Foreskin keratinocyte (primary cell): ENCODE measurements at places on chromosomes 7 and 10.

DNA sequence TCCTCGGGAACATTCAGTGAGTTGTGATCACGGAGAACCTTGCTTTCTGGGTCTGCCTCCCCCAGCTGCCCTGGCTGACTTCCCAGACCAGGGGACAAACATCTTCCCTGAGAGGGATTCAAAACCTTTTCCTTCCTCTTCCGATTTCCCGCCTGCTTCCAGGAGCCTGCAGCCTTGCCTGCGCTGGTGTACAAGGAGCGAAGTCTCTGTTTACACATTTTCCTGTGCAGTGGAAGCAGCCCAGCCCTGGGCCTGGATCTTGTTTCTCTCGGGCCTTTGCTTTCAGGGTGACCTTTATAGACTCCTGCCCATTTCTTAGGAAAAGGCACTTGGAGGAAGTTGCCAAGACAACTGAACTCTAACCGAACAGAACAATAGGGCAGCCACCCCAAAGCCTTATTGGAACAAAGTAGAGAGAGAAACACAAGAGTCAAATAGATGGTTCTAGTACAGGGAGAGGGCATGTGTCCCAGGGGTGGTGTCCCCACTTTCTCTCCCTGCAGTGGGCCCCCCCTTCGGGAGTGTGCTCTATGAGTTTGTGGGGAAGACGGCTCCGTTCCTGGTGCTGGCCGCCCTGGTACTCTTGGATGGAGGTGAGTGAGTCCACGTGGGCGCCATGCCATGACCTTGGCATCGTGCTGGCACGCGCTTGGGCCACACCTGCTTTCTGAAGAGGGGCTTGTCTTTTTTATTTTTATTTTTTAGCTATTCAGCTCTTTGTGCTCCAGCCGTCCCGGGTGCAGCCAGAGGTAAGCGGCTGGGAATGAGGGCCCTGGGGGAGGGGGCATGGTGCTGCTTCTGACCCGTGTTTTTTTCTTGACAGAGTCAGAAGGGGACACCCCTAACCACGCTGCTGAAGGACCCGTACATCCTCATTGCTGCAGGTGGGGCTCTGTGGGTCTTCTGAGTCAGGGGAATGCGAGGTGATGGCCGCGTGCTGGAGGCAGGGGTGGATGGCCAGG, 14.1 kb downstream of the SLC18A2 start:
- DNase-seq, result no peak

- no peak for DNase-seq
Measured at GRCh38 chr10:2981361-2981801, 86.0 kb upstream of the PFKP start.

DNA sequence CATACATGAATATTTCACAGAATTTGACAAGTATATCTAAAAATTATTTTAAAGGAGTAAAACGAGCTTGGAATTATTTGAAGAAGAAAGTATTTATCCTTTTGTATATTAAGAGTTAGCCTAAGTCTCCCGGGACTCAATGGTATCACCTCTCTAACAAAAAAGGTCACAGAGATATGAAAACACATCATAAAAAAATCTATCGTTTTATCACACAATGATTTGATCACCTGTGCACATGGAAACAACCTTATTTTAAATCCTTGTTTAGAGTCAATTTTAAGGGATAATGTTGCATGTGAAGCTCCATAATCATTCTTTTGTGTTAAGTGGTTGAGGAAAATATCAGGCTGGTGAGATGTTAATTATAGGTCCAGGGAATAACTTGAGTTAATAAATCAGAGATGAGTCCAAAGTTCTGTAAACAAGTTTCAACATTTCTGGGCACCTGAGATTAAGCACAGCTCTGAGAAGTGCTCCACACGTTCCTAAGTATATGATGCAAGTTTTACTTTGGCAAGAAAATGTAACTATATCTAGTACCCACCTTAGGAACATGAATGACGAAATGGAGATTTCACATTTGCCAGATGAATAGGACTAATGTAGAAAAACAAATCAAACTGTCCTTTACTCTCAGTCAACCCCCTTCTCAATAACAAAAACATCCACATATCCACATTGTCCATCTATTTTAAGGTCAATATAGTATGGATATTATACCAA, 148.5 kb upstream of the AKR1E2 start:
- peak; percentile 92 for DNase-seq

- peak; percentile 86 for DNase-seq
Measured at GRCh38 chr10:102673819-102674511, 29.7 kb downstream of the TRIM8 start.

DNA sequence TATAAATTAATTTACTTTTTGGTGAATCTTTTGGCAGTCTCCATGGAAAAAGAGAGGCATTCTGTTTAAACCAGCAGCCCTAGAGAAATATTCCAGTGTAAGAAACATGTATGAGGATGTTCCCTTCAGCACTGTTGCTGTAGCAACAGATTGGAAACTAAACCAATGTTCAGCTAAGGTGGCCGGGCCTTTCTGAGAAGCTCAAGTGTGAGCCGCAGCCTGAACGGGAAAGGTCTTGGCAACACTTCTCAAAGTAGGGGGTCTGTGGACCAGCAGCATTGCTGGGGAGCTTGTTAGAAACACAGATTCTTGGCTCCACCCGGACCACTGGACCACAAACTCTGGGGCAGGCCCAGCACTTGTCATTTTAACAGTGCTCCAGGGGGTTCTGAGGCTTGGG, 36.2 kb downstream of the RAMP3 start:
- DNase-seq, result no peak

DNA sequence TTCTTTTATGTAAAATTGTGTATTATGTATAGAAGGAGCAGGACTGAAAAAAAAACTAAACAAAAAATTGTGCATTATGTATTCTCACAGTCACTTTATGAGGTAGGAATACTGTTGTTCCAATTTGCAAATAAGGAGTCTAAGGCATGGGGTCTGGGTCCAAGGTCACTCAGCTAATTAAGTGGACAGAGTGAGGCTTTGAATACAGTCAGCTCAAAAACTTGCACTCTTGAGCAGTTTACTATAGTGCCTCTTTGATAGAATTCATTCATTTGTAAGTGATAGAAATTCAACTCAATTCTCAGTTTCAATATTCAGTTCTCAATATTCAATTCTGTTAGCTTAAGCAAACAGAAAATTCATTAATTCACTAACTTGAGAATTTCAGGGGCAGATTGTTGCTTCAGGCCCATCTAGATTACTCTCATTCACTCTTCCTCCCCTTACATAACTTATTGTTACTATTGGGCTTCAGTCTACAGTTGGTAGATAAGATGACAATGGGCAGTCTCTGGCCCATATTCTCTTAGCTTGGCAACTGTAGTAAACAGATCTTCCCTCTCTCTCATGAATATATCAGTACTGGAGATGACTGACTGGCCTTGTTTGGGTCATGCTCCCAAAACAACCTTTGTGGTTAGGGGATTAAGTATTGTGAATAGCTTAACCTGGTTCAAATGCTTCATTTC, 86.6 kb downstream of the BTAF1 start:
- DNase-seq, result no peak

DNA sequence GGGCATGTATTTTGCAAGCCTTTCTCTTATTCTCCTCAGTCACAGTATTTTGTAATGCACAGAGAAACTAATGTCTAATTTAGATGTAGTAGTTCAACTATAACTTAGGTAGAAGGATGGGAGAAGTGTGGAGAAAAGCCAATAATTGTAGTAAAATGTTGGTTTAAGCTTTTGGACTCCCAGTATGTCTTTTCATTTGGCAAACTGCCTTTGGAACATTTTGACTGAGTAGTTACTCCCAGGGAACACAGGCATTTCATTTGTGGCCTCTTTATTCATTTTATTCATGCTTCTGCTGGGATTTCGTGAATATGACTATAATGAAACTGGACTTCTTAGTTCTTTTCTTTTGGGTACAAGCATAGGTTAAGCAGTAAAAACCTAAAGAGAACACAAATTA, 79.0 kb downstream of the EXOC4 start:
- no peak for DNase-seq

DNA sequence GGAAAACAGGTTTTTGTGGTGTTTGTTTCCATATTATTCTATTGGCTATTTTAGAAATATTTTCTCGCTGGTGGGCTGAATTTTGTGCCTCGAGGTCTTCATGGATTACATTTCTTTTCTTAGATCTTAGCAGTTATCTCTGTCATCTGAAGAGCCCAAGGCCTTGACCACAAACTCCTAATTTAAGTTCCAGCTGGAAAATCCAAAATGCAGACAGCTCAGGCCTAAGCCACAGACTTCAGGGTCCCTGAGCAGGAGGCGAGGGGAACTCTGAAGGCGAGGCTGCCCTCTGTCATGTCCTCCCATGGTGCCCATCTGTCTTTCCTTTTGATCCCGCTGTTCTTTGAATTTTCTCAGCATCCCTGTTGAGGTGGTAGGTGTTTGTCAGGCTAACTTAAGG, 14.3 kb downstream of the DENND10 start:
- no peak for DNase-seq

DNA sequence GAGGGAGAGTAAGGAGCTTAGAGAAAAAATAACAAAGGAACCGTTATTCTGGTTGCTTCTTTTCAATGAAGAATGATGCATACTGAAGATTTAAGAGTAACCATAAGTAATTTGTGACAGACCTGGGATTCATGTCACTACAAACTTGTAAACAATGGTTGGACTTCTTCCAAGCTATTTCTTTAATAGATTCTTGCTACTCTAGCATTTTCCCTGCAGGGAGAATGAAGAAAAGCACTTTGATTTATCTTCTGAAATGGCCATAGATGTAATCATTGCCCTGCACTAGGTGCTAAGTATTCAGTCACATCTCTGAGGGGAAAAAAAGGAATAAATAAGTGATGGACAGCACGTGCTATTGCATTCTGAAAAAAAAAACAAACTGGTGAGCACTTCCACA, 606.6 kb upstream of the LRRN3 start:
- no peak for DNase-seq

- no peak for DNase-seq
Measured at GRCh38 chr10:44465401-44466115, 80.7 kb upstream of the CXCL12 start.

- no peak for DNase-seq
Measured at GRCh38 chr10:28808693-28809092, 131.4 kb downstream of the BAMBI start.

- DNase-seq, result peak; percentile 69
Measured at GRCh38 chr10:114714281-114714741, 56.2 kb upstream of the ABLIM1 start.

DNA sequence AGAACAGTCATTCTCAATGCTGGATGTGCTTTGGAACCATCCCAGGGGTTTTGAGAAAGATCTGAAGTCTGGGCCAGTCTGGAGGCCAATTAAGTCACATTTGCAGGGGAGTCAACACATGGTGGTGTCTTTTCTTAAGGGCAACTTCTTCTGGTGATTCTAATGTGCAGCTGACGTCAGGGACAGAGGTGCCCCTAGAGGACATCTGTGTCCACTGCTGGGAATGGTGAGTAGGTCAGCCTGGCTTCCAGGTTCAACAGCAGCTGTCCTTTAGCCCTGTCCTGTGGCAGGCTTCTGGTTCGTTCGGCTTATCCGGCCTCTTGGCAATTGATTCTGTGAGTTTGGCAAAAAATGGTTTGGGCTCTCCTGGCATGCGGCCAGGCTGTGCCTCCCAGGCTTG, 269.7 kb upstream of the HABP2 start:
- no peak for DNase-seq

DNA sequence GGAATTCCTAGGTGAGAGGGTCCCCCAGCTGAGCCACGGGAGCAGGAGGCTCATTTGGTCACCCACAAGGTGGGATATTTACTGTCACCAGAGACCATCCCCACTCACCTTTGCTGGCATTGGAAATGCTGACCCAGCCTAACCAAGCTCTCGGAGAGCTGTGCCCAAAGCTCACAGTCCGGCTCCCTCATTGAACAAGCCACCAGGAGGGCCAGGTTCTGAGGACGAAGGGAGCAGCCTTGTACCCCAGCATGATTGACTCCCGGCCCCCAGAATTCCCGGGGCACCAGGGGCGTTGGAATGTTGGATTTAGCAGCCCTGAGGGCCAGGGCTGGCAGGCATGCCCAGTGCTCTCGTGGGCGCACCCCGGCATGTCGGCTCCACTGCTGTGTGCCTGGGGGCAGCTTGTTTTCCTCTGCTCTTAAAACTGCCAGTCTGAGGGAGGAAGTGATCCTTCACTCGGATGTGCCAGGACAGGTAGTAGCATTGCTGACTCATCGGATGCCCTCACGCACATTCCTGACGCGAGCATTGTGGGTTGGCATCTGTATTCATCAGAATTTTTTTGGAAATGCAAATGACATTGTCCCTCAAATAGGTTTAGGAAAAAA, 23.3 kb downstream of the CLIP2 start:
- peak; percentile 93 for DNase-seq

DNA sequence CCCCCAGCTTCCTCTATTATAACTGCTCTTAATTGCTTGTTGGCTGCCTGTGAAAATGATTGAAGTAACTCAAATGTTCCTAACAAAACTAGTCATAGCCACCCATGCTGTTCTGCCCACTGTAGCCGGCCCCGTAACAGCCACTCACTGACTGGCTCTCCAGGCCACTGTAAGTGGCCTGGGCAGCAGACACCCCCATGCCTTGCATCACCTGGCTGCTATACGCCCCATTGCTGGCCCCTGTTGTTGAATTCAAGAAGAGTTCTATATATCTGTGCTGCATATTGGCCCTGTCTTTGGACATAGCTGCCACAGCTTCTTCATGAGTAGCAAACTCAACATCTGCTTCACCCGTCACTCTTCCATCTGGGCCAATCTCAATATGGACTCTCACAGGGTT, 15.1 kb downstream of the FXYD4 start:
- DNase-seq, result no peak

- no peak for DNase-seq
Measured at GRCh38 chr7:97006816-97007582, 1.6 kb downstream of the DLX6 start.

- DNase-seq, result no peak
Measured at GRCh38 chr7:32093415-32094408, 23.5 kb upstream of the PDE1C start.

- DNase-seq, result no peak
Measured at GRCh38 chr10:92572362-92573090, 1.4 kb downstream of the IDE start.

DNA sequence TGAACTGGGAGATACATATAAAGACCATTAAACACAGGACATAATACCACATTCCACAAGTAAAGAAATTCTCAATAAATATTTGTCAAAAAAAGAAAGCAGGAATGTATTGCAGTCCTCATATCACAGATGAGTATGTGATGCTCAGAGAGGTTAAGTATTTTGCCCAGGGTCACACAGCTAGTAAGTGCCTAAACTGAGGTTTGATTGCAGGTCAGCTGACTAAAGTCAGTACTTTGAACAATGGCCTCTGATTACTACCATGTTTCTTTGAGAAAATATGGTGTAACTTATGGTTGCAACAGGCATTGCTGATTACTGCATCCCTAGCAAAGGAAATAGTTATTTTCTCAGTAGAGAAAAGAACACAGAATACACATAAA, 267.1 kb downstream of the ELMO1 start:
- no peak for DNase-seq

GRCh38 chr7:40979296-40979695, 723.6 kb downstream of the INHBA start:
- no peak for DNase-seq

- DNase-seq, result peak; percentile 89
Measured at GRCh38 chr10:70475661-70476060, 2.9 kb upstream of the PALD1 start.

- DNase-seq, result no peak
Measured at GRCh38 chr7:116095396-116095795, 64.8 kb upstream of the TFEC start.
